Stomach (tissue), 19 donors: ENCODE measurements at places on chromosomes 12 and 14. TPM values are rescaled to one million over a fixed set of nuclear protein-coding genes. Genes with fewer than 3 reads are reported as not detected.

GRCh38 chr12:16184681-16185080 lies 92.8 kb downstream of the SLC15A5 start:
- H3K27ac ChIP-seq = no peak overlapping the region
- DNase-seq = no peak
- H3K36me3 ChIP-seq = no peaks in the 10 kb centered on the region
- H3K27me3 ChIP-seq = no peaks in the 10 kb centered on the region

DNA sequence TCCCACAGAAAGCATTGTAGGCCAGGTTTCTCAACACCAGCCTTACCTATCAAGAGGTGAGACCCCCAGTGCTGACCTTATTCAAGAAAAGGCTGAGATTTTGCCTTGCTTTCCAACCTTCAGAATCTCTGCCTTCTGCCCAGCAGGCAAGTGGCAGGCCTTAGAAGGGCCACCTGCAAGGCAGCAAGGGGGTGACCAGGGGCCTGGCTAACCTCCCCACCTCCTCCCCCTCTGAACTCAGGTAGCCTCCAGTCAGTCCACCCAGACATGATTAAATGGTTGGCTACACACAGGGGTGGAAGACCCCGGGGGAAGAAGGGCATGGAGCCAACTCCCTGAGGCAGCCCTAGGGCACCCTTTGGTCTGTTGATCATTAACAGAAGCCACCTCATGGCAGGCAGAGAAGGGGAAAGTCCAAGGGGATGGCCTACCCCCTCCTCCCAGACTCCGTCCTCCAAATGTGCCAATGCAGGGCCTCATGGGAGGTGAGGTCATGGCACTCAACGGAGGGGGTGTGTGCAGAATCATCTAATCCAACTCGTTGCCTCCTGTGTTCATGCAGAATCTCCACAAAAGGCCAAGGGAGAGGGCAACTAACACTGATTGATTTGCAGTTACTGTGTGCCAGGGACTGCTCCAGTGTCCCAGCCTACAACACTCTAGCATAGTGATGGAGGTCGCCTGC lies 8.5 kb downstream of the ZFP36L1 start:
- H3K36me3 ChIP-seq = peaks cover 26% of the 10 kb centered on the region
- no peaks in the 10 kb centered on the region for H3K27me3 ChIP-seq
- H3K27ac ChIP-seq = peak overlapping the region; percentile 93

GRCh38 chr12:83823386-83824045 lies 1089.1 kb downstream of the SLC6A15 start:
- DNase-seq = peak; percentile 40
- no peak overlapping the region for H3K4me3 ChIP-seq
- peaks cover 4% of the 10 kb centered on the region for H3K4me1 ChIP-seq
- no peak overlapping the region for H3K27ac ChIP-seq
- no peaks in the 10 kb centered on the region for H3K36me3 ChIP-seq

- H3K36me3 ChIP-seq = no peaks in the 10 kb centered on the region
- no peaks in the 10 kb centered on the region for H3K27me3 ChIP-seq
- peak within 1 kb of the TSS; percentile 93 for H3K27ac ChIP-seq
- H3K4me1 ChIP-seq = peaks cover 38% of the 10 kb centered on the region
These were observed at the start of gene PAWR for GRCh38 chr12:79690638-79691510. TSS of gene PAWR (minus strand) at chr12:79690964. CDS start at chr12:79690244, 720 bp downstream.

- H3K4me1 ChIP-seq = no peaks in the 10 kb centered on the region
- peak; percentile 36 for DNase-seq
- no peaks in the 10 kb centered on the region for H3K27me3 ChIP-seq
- no peak overlapping the region for H3K4me3 ChIP-seq
These were observed 8.5 kb upstream of the PTPRB start for GRCh38 chr12:70645494-70646317.

DNA sequence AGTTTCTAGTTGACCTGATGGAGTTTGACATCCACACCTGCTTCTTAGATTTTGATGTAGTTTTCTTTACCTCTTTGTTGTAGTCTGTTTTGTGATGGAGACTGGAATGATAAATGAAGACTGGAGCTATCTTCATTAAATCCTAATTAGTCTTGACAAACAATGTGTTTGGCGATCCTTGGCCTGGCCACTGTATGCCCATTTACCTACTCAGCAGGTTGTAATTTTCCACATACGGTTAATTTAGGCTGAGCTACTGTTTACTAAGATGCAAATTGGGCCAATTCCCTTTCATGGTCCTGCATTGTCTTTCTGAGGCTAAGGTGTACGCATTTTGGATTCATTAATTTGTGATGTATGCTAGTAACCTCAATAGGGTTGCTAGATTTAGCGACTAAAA lies at the start of gene TAS2R7:
Gene TAS2R7 (minus strand): TSS at position 41 of the 400 bp plus-strand sequence. CDS start 57 bp downstream, outside the sequence.
- no peaks in the 10 kb centered on the region for H3K36me3 ChIP-seq
- no peak within 1 kb of the TSS for H3K27ac ChIP-seq
- DNase-seq = no peak

GRCh38 chr12:101707131-101707782 lies 9.8 kb downstream of the CHPT1 start:
- H3K36me3 ChIP-seq = no peaks in the 10 kb centered on the region

DNA sequence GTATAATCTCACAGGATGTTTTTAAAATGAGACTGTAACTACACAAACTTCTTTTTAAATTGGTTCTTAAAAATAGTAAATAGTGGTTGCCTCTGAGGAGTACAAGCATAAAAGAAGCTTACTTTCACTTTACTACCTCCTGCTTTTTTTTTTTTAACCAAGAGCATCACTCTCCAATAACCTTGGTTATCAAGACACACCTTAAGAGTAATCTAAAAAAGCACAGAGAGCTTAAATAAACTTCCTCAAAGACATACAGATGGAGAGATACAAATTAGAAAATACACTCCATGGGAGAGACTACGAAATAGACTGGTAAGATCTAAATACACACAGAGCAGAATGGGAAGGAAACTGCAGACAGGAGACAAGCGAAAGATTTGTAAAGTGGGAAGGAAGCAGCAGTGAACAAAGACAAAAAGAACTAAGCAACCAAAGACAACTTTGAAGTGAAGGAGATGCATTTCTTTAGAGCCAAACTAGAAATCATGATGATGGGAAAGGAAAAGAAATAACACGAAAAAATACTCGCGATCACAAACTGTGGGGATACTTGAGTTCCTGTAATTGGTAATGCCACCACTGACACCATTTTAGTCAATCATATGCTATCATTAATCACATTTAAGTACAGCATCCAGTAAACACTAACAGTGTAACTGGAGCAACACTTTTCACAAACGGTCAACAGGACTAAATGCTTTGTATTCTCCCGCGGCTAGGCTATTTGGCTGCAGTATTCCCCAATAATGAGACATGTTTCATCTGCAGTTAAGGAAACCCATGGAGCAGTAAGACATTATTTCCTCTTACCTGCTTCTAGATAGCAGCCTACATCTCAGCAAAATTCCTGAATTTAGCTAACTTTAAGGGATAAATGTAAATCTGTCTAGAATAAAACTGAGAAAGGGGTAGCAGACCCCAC lies 8.2 kb downstream of the SINHCAF start:
- H3K27me3 ChIP-seq = no peaks in the 10 kb centered on the region
- H3K4me1 ChIP-seq = peaks cover 17% of the 10 kb centered on the region
- peak; percentile 44 for DNase-seq
- H3K4me3 ChIP-seq = peak overlapping the region; percentile 24
- no peak overlapping the region for H3K27ac ChIP-seq

DNA sequence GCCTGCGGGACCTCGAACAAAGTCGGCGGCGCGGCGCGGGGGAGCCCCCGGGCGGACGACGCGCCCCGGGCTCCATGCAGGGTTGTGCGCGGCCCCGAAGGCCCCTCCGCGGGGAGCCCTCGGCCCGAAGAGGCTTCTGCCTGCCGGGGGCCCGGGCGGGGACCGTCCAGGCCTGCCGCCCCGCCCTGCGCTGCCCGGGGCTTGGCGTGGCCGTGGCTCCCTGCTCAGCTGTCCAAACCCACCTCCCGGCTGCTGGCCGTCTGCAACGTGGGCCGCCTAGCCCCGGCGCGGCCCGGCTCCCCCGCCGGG lies 670 bp downstream of the DYRK2 start:
- no peak for DNase-seq
- H3K36me3 ChIP-seq = no peaks in the 10 kb centered on the region
- peak overlapping the region; percentile 98 for H3K27ac ChIP-seq
- H3K4me1 ChIP-seq = peaks cover 50% of the 10 kb centered on the region
- H3K27me3 ChIP-seq = no peaks in the 10 kb centered on the region

- no peak for DNase-seq
- H3K4me1 ChIP-seq = peaks cover 12% of the 10 kb centered on the region
- no peaks in the 10 kb centered on the region for H3K27me3 ChIP-seq
- no peak overlapping the region for H3K27ac ChIP-seq
- H3K36me3 ChIP-seq = no peaks in the 10 kb centered on the region
These were observed 473.0 kb downstream of the PCNX1 start for GRCh38 chr14:71380271-71380670.

GRCh38 chr12:462936-463705 lies 3.4 kb downstream of the B4GALNT3 start:
- DNase-seq = peak; percentile 81
- H3K27ac ChIP-seq = peak overlapping the region; percentile 85
- peaks cover 66% of the 10 kb centered on the region for H3K4me1 ChIP-seq

- peak overlapping the region; percentile 97 for H3K27ac ChIP-seq
- no peaks in the 10 kb centered on the region for H3K27me3 ChIP-seq
- peak; percentile 65 for DNase-seq
- peaks cover 46% of the 10 kb centered on the region for H3K4me1 ChIP-seq
These were observed 558 bp downstream of the KLHDC2 start for GRCh38 chr14:49768301-49769121.

Gene CFAP54
- total RNA-seq = not detected

Gene PRB2
- total RNA-seq = not detected

Gene DBX2
- total RNA-seq = not detected

Gene GALNT9
- not detected for total RNA-seq
